ENCODE measurements at places on chromosomes 7 and 10.

GRCh38 chr10:31765541-31765940 lies 163.1 kb downstream of the ARHGAP12 start:
- no peak overlapping the region for H3K4me3 ChIP-seq
- DNase-seq: peak; percentile 70
- no peaks in the 10 kb centered on the region for H3K36me3 ChIP-seq
- peaks cover 15% of the 10 kb centered on the region for H3K4me1 ChIP-seq

DNA sequence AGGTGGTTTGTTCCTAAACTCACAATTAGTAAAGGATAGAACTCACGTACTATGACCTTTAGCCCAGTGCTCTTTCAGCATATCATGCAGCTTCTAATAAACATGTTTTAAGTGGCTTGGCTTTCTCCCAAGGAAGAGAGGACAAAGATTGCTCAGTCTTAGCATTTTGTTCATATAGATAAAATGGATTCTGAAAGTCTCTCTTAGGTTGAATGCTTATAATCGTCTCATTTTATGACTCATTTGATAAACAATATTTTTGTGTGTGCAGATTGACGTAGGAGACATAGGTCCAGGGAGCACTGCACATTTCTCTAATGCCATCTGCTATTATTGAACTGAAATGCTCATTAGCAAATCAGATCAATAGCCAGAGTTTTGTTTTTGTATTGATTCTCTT lies 44.8 kb downstream of the GNAT3 start:
- H3K36me3 ChIP-seq: no peaks in the 10 kb centered on the region
- no peaks in the 10 kb centered on the region for H3K27me3 ChIP-seq
- H3K27ac ChIP-seq: no peak overlapping the region
- H3K4me3 ChIP-seq: no peak overlapping the region
- peak; percentile 35 for DNase-seq
- H3K4me1 ChIP-seq: no peaks in the 10 kb centered on the region

- H3K36me3 ChIP-seq: peaks cover 2% of the 10 kb centered on the region
- no peak for DNase-seq
- H3K27ac ChIP-seq: no peak overlapping the region
- H3K27me3 ChIP-seq: no peaks in the 10 kb centered on the region
- H3K4me1 ChIP-seq: no peaks in the 10 kb centered on the region
These were observed 155.6 kb downstream of the TAX1BP1 start for GRCh38 chr7:27895551-27895950.

GRCh38 chr10:77801474-77802161 lies 124.9 kb downstream of the DLG5 start:
- H3K36me3 ChIP-seq: peaks cover 69% of the 10 kb centered on the region
- DNase-seq: no peak
- no peaks in the 10 kb centered on the region for H3K27me3 ChIP-seq

Data from muscle of leg (tissue), 16 donors.